ENCODE measurements at places on chromosomes 5 and 9.

DNA sequence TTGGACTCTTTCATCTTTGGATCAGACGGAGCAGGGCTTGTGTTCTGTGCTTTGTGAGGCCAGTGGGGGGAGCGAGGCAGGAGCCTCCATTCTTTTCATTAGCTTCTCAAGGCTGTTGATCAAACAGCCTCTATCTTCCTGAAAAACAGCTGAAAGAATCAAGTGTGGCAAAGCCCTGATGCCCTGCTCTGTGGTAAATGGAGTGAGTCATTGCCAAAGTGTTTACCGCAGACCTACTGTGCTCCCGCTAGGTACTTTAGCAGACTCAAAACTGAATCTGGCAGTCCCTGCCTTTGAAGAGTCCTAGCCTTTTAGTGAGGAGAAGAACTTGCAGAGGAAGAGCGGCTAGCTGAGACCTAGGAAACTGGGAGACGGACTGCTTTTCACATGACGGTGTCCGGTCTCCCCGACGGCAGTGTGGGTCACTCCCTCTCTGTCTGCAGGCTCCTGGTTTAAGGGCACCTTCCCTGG lies 3.3 kb downstream of the ANKRD33B start:
- H3K4me3 ChIP-seq, result peak overlapping the region; percentile 70
- DNase-seq, result peak; percentile 6
- no peaks in the 10 kb centered on the region for H3K27me3 ChIP-seq
- H3K27ac ChIP-seq, result peak overlapping the region; percentile 90
- H3K36me3 ChIP-seq, result no peaks in the 10 kb centered on the region

- H3K4me3 ChIP-seq, result no peak overlapping the region
- H3K27me3 ChIP-seq, result no peaks in the 10 kb centered on the region
- no peak overlapping the region for H3K27ac ChIP-seq
- no peaks in the 10 kb centered on the region for H3K4me1 ChIP-seq
- no peak for DNase-seq
- H3K36me3 ChIP-seq, result peaks cover 11% of the 10 kb centered on the region
Measured at GRCh38 chr5:73946919-73947602, 321.1 kb downstream of the ARHGEF28 start.

DNA sequence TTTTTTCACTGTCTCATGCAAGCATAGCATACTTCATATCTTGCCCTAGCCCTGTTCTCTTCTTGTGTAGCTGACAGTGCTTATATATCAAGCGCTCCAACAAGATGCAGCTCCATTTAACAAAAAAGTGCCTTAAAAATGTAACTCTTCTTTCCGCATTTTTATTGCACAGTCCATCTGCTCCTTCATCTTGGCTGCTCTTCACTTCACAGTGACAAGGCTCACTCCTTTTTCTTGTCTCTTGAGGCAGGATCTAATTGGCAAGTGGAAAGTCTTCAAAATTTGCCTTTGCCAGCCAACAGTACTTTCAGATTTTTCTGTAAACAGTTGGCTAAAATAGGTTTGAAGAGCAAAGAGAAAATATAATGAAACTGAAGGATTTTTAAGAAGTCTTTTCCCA lies 161.8 kb downstream of the PBX3 start:
- H3K36me3 ChIP-seq, result no peaks in the 10 kb centered on the region
- no peak overlapping the region for H3K27ac ChIP-seq
- H3K4me1 ChIP-seq, result peaks cover 19% of the 10 kb centered on the region

DNA sequence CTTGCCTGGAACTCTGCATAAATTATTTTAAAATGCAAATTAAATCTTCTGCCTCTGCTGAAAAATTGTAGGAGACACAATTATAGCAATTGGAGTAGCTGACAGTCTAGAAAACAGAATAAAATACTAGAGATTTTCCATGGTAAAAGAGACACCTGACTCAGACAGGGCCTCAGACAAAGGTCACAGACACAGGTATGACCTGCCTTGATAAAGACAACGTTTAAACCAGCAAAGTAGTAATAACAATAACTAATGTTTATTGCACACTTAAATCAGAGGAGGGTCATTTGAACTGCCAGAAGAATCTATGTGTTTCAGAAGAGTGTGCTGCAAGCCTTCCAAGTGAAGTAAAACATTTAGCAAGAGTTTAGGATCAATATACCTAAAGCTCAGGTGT lies 3.9 kb downstream of the SOWAHA start:
- no peak for DNase-seq
- peaks cover 4% of the 10 kb centered on the region for H3K27me3 ChIP-seq
- H3K27ac ChIP-seq, result no peak overlapping the region
- no peaks in the 10 kb centered on the region for H3K36me3 ChIP-seq

GRCh38 chr5:63963080-63963735 lies 963 bp upstream of the HTR1A start:
- DNase-seq, result no peak
- no peaks in the 10 kb centered on the region for H3K4me1 ChIP-seq
- no peak overlapping the region for H3K27ac ChIP-seq
- H3K36me3 ChIP-seq, result no peaks in the 10 kb centered on the region

GRCh38 chr5:157603333-157604190 lies 28.0 kb upstream of the ADAM19 start:
- no peaks in the 10 kb centered on the region for H3K36me3 ChIP-seq
- H3K4me1 ChIP-seq, result no peaks in the 10 kb centered on the region
- no peak for DNase-seq
- no peak overlapping the region for H3K27ac ChIP-seq
- H3K4me3 ChIP-seq, result no peak overlapping the region

- H3K27ac ChIP-seq, result peak overlapping the region; percentile 38
- no peaks in the 10 kb centered on the region for H3K27me3 ChIP-seq
- no peak for DNase-seq
- no peaks in the 10 kb centered on the region for H3K36me3 ChIP-seq
- peaks cover 38% of the 10 kb centered on the region for H3K4me1 ChIP-seq
- no peak overlapping the region for H3K4me3 ChIP-seq
Measured at GRCh38 chr5:95884017-95884325, 61.4 kb upstream of the GLRX start.

GRCh38 chr9:128288273-128289004 lies 12.4 kb downstream of the SWI5 start:
- no peaks in the 10 kb centered on the region for H3K36me3 ChIP-seq
- H3K27ac ChIP-seq, result no peak overlapping the region
- no peaks in the 10 kb centered on the region for H3K27me3 ChIP-seq

DNA sequence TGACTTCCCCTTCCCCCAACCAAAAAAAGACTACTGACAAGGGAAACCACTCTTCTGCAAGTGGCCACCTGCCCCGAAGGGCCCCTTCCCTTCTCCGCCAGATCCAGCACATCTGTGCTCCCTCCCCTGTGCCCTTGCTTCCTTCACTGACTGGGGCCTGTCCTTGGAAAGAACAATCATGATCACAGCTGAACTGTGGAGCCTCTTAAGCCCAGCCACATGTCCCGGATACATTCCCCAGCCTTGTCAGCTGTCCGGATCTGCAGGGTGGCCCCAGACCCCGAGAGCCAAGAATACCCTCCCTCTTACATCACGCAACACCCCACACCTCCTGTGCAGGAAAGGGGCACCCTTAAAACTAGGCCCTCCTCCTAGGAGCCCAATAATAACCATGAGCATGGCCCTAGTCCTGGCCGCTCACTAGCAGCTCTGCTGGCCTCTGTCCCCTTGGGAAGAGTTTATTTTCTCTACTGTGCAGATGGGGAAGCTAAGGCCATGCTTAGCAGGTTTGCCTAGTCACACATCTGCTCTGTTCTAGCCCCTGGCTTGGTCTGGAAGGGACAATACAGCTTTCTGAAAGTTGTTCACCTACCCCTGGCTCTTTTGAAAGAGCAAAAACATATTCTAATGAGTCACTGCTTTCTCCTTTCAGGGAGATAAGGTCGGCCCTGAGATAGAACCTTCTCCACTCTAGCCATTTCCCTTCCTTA lies 3.8 kb downstream of the SPRY4 start:
- peaks cover 65% of the 10 kb centered on the region for H3K4me1 ChIP-seq
- H3K36me3 ChIP-seq, result no peaks in the 10 kb centered on the region
- H3K27me3 ChIP-seq, result no peaks in the 10 kb centered on the region
- H3K27ac ChIP-seq, result no peak overlapping the region

DNA sequence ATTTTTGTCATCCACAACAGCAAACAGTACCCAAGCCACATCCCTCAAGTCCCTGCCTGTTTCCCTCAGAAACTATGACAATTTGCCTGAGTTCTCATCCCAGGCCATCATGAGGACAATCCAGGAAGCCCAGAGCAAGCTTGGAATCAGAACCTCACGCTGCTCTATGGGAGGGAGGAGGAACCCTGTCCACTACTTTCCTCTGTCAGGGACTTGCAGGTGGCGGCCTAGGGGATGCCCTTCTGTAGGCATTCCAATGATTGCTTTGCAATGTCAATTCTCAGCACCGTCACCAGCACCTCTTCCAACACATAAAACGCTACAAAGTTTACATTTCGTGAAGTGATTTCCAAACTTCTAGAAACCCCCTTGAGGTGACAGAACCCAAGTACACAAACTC lies 170.4 kb upstream of the FSTL4 start:
- no peaks in the 10 kb centered on the region for H3K4me1 ChIP-seq
- no peaks in the 10 kb centered on the region for H3K36me3 ChIP-seq
- H3K4me3 ChIP-seq, result no peak overlapping the region

DNA sequence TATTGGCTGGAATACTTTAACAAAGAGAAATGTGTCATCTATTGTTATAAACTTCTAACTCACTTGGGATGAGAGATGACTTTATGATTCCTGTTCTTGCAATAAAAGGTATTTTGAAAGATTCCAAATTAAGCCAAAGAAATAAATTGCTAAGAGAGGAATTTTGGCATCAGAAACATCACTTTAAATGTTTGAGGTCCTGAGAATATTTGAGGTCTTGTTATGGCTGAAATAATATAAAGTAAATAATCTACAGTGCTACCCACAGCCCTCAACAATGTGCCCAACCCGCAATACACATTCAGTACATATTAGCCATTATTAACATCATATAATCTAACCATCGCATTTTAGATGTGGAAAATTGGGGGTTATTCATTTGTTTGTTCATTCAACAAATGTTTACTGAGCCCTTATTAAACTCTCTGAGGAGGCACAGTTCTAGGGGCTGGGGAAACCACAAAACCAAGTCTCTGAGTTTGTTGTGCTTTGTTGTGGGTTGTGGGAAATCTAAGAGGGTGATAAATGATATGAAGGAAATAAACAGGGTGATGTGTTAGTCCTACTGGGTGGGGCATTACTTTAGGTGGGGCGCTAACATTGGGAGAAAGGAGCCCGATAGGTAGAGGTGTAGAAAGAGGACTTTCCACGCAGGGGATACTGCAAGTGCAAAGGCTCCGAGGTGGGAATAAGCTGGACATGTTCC lies 135.2 kb upstream of the CLINT1 start:
- no peak overlapping the region for H3K27ac ChIP-seq
- no peaks in the 10 kb centered on the region for H3K27me3 ChIP-seq
- no peak overlapping the region for H3K4me3 ChIP-seq
- H3K36me3 ChIP-seq, result no peaks in the 10 kb centered on the region
- H3K4me1 ChIP-seq, result peaks cover 8% of the 10 kb centered on the region

DNA sequence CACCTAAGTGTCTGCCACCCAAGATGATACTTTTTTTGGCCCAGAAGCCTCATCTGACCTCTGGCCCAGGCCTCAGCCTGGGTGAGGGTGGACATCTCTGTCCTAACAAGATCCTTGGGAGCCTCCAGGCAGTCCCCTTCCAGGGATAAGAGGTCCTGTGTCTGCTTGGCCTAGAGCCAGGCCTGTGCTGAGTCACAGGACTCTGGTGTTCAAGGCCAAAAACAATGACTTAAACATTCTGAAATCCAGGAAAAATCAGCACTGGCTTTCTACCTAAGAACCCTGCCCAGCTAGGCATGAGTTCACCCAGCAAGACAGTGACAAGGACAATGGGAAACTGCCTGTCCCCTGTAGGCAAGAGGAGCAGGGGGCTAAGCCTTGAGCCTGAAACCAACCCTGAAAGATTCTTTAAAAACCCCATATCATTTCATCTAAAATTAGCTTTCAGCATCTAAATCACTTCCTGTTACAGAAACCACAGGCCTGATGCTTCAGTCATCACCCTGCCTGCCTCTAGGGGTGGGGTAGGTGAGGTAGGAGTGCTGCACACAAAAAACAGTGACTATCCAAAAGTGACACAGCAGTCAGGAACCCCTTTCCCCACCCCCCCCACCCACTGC lies 29.9 kb downstream of the CSF2 start:
- DNase-seq, result peak; percentile 83
- H3K36me3 ChIP-seq, result no peaks in the 10 kb centered on the region
- H3K4me1 ChIP-seq, result peaks cover 16% of the 10 kb centered on the region
- H3K27me3 ChIP-seq, result no peaks in the 10 kb centered on the region
- no peak overlapping the region for H3K4me3 ChIP-seq
- H3K27ac ChIP-seq, result peak overlapping the region; percentile 53

All from vagina (tissue), 2 donors.